ENCODE measurements at places on chromosomes 2 and 18.

DNA sequence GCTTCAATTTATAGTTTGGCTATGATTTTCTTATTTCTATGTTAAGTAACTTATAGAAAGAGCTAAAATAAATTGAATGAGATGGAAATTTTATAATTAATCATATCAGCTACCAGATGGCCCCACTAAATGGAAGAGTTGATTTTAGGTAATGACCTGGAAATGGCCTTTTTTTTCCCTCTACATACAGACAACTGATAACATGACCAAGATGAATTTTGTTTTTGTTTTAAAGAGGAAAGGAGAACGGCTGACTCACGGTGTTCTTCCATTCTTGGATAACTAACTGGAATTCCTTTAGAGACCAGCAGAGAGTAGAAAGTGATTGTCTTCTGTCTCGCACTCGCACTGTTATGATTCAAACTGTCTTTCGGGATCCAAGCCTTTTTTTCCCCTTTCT lies 91.0 kb downstream of the TMEM185B start:
- peak; percentile 63 for DNase-seq

DNA sequence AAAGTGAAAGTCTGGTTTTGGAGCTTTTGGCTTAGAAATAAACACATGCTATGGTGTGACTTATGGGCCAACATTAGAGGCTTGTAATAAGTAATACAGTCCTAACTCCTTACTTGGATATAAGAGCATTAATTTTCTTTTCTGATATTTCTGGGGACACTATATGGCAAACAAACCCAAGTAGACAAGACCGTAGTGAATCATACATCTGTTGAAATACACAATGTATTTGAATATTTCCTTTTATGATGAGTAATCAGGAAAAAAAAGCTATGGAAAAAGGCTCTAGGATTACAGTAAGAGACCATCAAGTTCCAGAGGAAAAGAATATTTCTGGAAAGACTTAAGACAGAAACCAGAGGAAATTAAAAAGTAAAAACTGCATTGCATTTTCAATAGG lies 146.0 kb upstream of the CYP26B1 start:
- peak; percentile 50 for DNase-seq

DNA sequence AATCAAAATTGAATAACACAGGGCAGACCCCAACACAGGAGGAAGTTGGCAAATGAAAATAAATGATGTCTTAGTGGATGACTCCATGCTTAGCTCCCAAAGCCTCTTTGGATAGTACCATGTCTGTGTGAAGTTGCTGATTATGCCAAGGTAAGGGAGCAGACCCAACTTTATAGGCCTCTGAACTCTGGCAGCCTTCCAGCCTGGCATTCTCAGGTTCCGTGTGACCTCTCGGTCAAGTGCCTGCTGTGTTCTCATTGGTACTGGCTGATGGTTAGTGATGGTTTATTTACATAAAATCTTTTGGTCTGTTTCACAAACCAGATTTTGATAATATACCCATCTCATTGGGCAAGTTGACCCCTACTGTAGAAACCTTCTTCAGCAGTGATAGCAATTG lies 112.2 kb upstream of the TTC39C start:
- no peak for DNase-seq

DNA sequence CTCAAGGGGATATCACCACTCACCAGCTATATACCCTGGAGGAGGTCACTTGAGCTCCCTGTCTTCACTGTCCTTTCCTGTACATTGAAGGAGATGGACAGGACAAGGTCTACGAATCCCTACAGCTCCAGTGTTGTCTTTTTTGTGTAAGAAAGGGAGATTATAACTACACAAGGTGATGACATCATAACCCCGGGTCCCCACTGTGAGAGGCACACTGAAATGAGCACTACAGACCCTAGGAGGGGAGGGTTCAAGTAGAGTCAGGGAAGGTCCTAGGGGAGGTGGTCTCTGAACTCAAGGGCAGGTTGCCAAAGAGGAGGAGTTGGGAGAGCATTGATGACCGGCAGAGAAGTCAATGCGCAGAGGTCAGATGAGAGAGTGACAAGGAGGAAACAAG lies 108.3 kb upstream of the SLC14A2 start:
- no peak for DNase-seq

DNA sequence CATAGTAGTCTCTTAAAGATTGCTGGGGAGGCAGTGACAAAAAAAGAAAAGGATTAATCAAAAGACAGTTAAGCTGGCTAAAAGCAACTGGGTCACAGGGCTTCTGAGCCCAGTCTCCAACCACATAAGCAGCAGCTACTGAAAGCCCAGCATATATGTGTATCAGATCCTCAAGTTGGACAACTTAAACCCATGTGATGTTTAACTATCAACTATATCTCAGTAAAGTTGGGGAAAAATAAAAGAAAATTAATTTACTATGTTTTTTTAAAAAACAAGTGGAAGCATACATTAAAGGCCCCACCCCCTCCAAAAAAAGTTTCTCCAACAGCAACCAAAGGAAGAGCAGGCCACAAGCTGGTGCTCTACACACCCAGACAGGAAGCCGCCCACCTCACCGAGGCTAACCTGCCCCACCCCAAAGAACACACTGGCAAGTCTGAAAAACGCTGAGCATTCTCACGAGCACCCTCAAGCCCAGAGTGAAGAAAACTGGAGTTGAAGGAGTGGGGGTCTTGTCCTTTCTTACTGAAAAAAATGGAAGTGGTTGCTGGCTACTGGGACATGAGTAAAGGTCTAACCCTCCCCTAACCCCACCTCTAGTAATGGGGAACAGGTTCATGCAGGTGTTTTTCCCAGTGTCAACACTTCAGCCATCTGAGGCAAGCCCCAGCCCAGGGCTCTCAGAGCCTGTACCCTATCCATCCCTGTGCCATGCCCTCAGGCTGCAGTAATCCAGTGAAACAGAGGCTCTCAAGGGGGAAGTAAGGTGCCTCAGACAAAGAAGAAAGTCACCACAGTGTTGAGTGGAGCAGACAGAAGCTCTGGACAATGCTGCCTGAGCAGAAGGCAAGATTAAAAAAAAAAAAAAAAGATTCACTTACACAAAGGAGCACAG lies 106.3 kb downstream of the GYPC start:
- DNase-seq, result no peak

DNA sequence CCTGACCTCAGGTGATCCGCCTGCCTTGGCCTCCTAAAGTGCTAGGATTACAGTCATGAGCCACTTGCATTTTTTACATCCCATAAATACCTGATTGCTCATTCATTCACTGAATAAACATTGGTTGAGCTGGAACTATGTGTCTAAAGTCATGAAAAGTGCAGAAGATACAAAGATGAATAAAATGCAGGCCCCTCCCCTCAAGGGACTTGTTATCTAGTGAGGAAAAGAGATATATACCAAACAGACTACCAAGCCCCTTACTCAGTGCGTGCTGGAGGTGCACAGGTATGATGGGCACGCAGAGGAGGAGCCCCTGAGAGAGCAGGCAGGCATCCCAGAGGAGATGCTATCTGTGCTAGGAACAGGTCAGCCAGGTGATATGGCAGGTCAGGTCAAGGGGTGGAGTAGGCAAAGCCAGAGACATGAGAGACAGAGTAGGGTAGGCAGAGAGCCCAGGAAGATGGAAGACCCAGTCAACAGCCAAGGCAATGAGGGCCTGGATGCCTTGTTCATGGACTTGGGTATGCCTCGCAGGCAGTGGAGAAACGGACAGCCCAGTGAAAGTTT lies 7.7 kb downstream of the FHL2 start:
- peak; percentile 81 for DNase-seq
